ENCODE measurements at places on chromosomes 5 and 9.

- no peak for DNase-seq
These were observed 99.8 kb downstream of the ATPSCKMT start for GRCh38 chr5:10149911-10150310.

GRCh38 chr9:78261403-78262001 is 25.6 kb downstream of the CEP78 start:
- DNase-seq: peak; percentile 37

GRCh38 chr5:155406815-155407214 is 393.3 kb downstream of the KIF4B start:
- DNase-seq: no peak

DNA sequence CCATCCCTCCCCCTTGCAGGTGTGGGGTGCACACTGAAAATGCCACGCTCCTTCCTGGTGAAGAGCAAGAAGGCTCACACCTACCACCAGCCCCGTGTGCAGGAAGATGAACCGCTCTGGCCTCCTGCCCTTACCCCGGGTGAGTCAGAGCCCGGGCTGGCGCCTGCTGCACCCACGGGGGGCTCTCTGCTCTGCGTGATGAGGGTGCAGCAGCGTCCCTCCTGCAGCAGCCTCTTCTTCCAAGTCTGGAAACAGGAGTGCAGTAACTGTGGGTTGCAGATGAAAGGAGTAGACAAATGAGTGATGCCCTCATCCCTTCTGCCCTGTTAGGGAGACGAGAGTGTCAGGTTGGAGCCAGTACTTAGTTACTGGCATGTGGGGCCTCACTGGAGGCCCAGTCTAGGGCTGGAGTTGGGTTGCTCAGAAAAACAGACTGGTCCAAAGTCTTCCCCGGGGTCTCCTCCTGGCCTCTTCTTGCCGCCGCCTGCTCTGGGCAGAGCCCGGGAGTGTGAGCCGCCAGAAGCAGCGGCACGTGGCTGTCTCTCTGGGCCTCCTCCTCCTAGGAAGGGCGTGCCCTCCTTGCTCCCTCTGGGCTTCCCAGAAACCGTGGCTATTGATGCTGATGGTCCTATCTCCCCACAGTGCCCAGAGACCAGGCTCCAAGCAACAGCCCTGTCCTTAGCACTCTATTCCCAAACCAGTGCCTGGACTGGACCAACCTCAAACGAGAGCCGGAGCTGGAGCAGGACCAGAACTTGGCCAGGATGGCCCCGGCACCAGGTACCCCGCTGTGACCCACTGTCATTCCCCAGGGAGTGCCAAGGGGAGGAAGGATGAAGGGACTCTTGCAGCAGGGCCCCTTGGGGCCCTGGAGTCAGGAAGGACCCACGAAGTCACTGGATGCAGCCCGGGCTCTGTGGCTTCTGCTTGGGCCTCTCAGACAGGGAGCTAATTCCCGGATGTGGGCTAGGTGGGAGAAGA is 8.4 kb downstream of the GFI1B start:
- no peak for DNase-seq

- DNase-seq: no peak
These were observed 371.3 kb upstream of the RGMB start for GRCh38 chr5:98402130-98402529.

- peak; percentile 93 for DNase-seq
These were observed at the start of gene ODF2 for GRCh38 chr9:128455849-128456612. Gene ODF2, plus strand, starts transcription at chr9:128456006. Its CDS starts 86 bp downstream, at chr9:128456092.

DNA sequence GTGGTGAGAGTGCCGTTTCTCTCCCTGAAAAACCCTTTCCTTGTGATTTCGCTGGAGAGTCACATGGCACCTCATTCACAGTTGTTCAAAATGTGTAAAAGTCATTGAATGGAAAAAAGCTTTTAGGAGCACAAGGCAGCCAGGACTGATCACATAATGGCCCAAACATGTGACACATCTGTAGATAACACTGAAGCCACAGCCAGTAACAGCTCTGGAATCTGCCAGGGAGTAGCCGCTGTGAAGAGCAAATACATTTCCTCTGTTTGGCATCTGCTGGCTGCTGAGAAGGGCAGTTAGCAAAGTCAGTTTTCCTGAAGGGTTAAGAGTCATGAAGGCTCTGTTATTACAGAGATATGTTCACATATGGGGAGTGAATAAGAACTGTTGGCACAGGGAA is 271.8 kb downstream of the NNT start:
- peak; percentile 22 for DNase-seq

DNA sequence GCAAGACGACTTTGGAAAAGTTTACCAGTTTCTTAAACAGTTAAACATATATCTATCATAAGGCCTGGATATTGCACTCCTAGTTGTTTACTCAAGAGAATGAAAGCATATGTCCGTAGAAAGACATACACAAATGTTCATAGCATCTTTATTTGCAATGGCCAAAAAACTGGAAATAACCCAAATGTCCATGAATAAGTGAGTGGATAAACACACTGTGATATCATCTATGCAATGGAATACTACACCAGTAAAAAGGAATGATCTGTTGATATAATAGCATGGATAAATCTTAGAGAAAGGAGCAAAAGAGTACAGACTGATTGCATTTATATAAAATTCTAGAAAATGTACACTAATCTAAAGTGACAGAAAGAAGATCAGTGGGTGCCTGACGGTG is 28.0 kb upstream of the VCAN start:
- no peak for DNase-seq

- no peak for DNase-seq
These were observed 275.1 kb downstream of the BRINP1 start for GRCh38 chr9:119094086-119094485.

DNA sequence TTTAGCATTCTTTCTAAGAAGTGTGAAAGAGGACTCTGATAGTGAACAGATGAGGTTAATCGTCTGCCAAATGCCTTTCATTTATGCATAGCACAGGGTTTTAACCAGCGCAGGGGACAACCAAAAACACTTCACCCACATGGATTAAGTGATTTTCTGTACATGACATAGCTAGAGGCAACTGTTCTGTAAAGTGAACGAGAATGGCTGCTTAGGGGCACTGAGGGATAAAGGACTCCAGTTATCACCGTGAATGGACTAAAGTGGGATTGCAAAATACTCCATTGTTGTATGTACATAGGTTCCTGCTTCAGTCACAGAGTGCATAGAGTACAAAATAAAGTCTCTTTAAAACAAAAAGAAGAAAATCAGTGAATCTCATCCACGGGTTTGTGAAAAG is 456.8 kb downstream of the DMAC1 start:
- DNase-seq: no peak

GRCh38 chr5:149546974-149547373 is 4.3 kb downstream of the CSNK1A1 start:
- no peak for DNase-seq

DNA sequence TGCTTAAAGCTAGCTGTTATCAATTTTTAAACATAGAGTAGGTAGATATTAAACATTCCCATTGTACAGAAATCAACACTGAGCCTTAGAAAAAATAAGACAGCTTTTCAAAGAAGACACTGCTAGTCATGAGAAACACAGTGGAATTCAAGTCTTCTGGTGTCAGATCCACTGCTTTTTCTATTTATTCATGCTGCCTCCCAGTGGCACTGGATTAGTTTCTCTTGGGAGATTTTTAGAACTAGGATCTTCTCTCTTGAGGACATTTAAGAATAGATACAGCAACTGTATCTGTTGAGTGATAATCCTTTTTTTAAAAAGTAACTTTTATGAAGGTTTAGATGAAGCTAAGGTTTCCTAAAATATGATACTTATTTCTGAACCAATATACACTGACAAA is 1635.4 kb upstream of the C9orf72 start:
- DNase-seq: no peak

- no peak for DNase-seq
These were observed 97.2 kb downstream of the CRB2 start for GRCh38 chr9:123453076-123453667.

- DNase-seq: peak; percentile 28
These were observed 634.7 kb upstream of the ARRDC3 start for GRCh38 chr5:92017776-92018175.

DNA sequence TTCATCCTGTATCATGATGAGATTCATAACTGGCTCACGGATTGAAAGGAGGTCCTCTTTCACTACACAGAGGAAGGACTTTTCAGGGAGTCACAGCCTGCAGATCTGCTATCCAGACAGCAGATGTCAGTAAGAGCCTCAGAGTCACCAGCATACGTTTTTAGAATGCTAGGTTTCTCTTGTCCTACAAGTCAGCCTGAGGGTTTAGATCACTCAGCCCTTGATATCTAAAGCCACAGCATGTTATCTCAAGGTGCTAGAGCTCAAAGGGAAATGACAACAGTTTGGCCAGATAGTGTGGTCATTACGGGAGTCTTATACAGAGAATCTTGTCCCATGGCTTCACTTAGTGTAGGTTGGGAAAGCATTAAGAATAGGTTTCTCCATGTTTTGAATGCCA is 30.9 kb upstream of the SLC46A2 start:
- peak; percentile 52 for DNase-seq

DNA sequence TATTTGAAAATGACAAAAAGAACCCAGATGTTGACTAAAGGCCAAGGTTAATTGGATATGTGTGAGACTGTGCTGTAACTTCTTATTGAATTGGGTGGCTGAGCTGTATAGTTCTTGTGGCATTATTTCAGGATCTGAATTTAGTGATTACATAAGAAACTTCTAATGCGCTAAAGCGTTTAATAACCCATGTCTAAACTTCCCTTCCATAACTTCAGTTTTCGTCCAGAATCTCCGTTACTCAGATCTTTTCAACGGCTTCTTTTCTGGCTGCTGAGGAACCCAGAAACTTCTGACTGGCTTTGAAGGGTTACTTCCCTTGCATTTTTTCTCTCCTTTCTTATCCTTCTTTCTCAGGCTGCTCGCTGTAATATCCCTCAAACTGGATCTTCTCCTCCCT is 28.1 kb upstream of the C9orf72 start:
- no peak for DNase-seq

GRCh38 chr9:115591584-115591984 is 473.6 kb upstream of the TNC start:
- peak; percentile 99 for DNase-seq

DNA sequence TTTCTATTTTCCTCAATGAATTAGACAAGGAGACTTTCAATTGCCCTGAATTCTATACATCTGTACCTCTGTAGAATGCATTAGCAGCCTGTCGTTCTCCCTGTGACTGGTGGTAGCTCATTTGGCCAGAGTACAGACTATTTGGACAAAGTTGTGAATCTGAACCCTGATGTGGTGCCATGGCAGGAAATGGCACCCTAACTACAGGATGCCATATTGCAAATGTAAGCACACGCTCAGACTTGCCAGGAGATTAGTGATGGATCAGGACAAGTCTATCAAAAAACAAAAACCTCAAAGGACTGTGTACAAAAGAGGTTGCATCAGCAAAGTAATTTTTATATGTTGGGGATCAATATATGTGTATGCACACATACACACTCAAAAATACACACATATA is 58.3 kb downstream of the SVEP1 start:
- no peak for DNase-seq

DNA sequence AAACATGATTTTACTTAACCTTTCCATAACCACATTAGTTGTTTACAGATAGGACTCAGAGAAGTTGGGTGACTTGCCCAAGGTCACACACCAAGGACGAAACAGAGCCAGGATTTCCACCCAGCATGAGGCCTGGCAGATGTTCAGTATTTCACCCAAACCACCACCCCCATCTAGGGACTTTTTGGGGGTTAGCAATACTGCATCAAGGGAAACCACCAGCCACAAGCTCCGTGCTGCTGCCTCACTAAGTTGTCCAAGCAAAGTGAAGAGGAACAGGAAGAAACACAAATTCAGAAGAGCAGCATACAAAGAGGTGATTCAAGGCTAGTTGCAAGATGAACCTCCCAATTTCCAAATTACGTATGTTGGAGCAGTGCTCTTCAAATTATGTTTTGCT is 219.6 kb upstream of the RORB start:
- no peak for DNase-seq

- DNase-seq: peak; percentile 81
These were observed 54.3 kb downstream of the PTCH1 start for GRCh38 chr9:95462249-95463147.

DNA sequence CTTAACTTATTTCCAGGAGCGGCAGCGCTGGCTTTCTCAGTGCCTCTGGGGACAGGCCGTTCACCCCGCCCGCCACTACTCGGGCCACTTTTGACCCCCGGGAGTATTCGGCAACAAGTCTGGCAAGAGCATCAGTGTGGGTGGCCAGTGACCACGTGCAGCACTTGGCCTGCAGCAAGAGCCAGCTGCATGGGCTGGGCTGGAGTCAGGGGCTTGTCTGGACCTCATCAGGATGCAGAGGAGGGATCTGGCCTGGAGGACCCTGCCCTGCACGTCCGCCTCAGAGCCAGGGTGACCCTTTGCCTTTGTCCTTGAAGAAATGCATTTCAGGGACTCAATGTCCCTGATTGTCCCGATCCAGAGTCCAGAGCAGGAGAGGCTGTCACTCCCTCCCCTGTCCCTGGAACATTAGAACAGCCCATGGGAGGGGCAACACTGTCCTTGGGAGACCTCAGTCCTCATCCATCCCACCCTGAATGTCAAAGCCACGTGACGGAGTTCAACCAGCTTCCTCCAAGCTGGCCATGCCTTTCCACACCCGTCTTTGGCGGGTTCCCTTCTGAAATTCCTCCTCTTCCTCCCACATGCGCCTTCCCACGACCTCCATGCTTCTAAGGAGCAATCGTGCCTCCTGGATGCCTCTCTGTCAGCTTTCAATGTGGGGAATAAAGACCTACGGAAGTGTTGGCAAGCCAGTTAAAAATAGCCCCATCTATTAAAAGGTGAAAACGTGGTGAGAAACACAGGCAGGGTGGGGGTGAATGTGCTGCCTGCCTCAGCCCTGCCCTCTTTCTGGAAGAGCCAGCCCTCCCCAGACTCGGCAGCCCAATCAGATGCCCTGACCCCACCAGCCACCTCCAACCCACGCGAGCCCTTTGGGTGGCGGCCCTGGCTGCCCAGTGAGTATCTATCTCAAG is 99.0 kb downstream of the OLFM1 start:
- DNase-seq: no peak

DNA sequence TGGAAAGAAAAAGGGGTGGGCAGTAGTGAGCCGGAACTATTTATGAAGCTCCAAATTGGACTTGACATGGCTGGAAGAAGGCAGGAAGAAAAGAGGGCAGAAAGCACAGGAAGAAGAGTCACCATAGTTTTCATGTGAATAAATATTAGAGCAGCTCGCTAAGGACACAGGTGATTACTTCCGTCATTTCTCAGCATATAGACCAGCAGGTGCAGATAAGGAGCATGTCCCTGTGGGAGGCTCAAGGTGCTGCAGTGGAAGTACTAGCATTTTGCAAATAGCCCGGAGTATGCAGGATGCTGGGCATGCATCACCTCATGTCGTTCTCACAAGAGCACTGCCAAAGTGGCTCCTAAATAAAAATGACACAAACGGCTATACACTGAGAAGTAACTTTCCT is 71.3 kb upstream of the HTR4 start:
- no peak for DNase-seq

DNA sequence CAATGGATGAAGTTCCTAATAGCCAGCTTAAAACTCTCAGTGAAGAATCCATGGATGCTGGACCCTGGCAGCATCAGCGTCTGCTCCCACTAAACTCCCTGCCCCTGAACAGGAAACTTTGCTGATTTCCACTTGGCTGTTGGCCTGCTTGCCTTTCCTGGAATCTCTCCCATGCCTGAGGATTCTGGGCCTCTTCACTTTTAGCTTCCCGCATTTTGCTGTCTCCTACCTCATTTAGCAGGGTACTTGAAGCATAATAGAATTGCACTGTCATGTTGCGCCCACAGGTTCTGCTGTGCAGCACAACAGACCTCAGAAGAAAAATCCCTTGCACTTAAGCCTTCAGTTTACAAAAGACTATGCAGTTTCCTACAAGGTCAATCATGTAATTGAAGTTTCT is 127.6 kb downstream of the DROSHA start:
- no peak for DNase-seq

Data from fibroblast of gingiva (primary cell).